Tracheal epithelial cell (primary cell): ENCODE measurements at places on chromosomes 6 and 20. TPM values are rescaled to one million over a fixed set of nuclear protein-coding genes. Genes with fewer than 3 reads are reported as not detected.

The MEP1A gene
- not detected in 2 replicates for total RNA-seq

The TEAD3 gene
- 4.8 and 9.6 TPM in 2 replicates for total RNA-seq

The CDC40 gene
- total RNA-seq: 14.0 and 15.1 TPM in 2 replicates

The ZNF318 gene
- total RNA-seq: 3.0 and 3.1 TPM in 2 replicates

The TP53TG5 gene
- total RNA-seq: under 0.01 and 0.21 TPM in 2 replicates

The CENPQ gene
- 3.0 and 3.4 TPM in 2 replicates for total RNA-seq

The SRMS gene
- total RNA-seq: 0.43 TPM in 1 of 2 replicates, not detected in the other

The NNAT gene
- total RNA-seq: not detected in 2 replicates

The SSTR4 gene
- not detected in 2 replicates for total RNA-seq

The C4B gene
- 1.2 and 2.3 TPM in 2 replicates for total RNA-seq
